SK-N-SH (cell line): ENCODE measurements at places on chromosomes 11 and 22. TPM values are rescaled to one million over a fixed set of nuclear protein-coding genes. Genes with fewer than 3 reads are reported as not detected.
A peak's percentile ranks its signal among the peaks of the same experiment; 100 is the strongest.

DNA sequence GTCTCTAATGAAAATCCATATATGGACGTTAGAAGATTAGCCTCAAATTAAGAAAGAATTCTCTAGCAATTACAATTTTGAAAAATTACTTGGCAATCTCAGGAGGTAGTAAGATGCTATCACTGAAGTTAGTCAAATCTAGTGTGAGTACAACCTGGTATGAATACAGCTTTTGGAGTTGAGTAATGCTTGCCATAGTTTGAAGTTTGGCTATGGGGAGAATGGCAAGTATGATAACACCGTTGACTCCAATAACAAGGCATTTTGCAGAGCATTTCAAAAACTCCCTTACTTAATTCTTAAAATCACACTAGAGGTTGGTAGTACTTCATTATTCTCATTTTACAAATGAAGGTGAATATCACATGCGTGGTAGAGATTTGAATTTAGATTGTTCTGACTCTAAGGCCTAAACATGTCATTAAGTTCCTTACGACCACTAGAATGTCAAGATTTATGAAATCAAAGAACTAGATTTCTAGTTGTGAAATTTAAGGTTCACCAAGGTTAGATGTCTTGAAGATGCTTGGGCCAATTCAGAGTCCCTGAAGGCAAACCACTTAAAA lies 355.4 kb downstream of the ETS1 start:
- DNase-seq: no peak

DNA sequence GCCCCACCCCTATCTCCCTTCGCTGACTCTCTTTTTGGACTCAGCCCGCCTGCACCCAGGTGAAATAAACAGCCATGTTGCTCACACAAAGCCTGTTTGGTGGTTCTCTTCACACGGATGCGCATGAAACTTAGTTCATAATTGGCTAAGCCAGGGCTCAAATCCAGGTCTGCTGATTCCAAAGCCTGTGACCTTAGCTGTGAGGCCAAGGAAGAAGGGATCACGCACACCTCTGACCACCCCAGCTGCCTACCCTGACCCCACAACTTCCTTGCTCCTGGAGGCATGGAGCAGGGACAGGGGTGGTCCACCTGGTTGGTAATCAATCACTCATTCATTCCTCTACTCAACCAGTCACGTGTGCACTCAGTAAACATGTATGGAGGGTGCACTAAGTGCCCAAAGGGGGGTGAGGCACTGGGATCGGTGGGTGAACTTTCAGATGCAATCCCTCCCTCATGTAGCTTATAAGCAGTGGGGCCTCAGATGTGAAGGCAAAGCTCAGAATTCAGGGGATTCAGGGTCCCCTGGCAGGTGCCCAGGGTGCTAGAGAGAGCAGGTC lies 10.3 kb downstream of the FXYD2 start:
- no peak for DNase-seq

DNA sequence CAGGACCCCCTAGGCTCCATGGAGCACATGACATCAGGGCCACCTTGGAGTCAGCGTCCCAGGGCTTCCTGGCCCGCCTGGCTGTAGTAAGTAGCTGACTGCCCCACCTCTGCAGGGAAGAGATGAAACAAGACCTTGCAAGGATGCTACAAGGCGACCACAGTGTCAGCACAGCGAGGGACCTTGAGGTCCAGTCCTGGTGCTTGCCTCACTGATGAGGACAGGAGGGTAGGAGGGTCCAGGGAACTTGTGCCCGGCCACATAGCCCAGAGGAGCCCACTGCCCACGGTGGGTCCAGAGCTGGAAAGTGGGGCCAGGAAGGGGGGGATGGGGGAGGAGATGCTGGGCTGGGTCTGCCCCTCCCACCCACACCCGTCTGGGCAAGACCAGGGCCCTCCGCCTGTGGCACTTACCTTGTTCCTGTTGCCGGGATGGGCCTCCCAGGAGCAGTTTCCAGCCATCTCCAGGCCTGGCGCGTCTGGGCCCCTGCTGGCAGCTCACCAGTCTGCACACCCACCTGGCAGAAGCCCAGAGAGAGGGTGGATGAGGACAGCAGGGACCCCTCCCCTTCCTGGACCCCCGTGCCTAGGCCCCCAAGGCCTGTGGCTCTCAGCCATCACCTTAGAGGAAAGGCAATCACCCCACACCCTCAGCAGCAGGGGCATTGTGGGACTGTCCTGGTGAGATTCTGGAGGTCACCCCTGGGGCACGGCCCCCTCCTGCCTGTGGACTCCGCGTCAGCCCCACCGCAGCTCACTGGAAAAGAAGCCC lies 3.4 kb downstream of the MRGPRF start:
- peak; percentile 78 for DNase-seq

DNA sequence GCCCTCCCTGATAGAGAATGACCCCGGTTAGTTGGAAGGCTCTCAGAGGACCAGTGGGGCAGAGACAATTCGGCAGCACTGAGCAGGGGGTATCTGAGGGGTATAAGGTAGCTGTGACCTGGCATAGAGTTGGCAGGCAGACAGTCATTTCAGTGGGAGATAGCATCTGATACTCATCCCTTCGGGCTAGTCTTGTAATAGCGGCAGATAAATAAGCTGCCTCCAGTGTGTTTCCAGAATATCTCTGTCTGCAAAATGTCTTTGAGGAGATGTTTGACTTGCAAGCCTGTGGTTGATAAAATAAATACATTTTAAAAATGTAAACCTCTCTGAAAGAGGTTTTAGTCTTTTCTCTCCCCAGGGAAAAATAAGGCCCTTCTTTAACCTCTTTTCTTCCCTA lies 54.2 kb downstream of the TEAD1 start:
- peak; percentile 44 for DNase-seq

- no peak for DNase-seq
Observed at GRCh38 chr11:78783301-78783700, 208.6 kb upstream of the NARS2 start.

- peak; percentile 60 for DNase-seq
Observed at GRCh38 chr22:49433717-49434611, 393.7 kb downstream of the BRD1 start.

GRCh38 chr11:94909371-94909820 lies 64.0 kb downstream of the CWC15 start:
- no peak for DNase-seq

UPB1 gene
- polyA plus RNA-seq: 0.30 and 0.49 TPM in 2 replicates

GRCh38 chr11:126834149-126834548 lies 166.4 kb downstream of the KIRREL3 start:
- no peak for DNase-seq

C11orf91 gene
- polyA plus RNA-seq: 0.10 and 0.15 TPM in 2 replicates

DNA sequence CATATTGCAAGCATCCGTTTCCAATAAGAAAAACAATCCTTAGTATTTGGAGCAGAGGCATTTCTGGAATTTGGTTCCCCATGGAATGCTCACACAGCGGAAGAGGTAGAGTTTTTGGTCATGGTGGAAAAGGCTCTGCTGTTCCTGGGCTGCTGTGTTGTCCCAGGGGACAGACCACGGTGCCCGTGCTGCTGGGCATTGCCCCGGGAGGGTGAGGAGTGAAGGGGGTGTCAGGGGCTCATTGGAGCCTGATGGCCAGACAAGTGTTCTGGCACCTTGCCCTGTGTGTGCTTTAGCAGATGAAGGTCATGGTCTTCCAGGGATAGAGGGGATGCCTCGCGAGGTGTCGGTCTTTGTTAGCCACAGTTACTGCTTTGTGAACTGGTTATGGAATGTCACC lies 61.2 kb downstream of the MPPED1 start:
- DNase-seq: no peak
